ENCODE measurements at places on chromosomes 6 and 20. TPM values are rescaled to one million over a fixed set of nuclear protein-coding genes. Genes with fewer than 3 reads are reported as not detected.

Gene HDGFL1
- total RNA-seq: not detected

- H3K4me3 ChIP-seq: peak overlapping the region; percentile 86
- no peaks in the 10 kb centered on the region for H3K36me3 ChIP-seq
- no peaks in the 10 kb centered on the region for H3K27me3 ChIP-seq
- DNase-seq: no peak
Measured at GRCh38 chr20:37528446-37529213, 954 bp upstream of the BLCAP start.

GRCh38 chr6:101089640-101090039 is 208.5 kb upstream of the ASCC3 start:
- H3K36me3 ChIP-seq: no peaks in the 10 kb centered on the region
- H3K4me1 ChIP-seq: no peaks in the 10 kb centered on the region
- no peak overlapping the region for H3K27ac ChIP-seq
- no peak overlapping the region for H3K4me3 ChIP-seq

GRCh38 chr6:41182069-41183034 is 18.6 kb downstream of the TREML2 start:
- no peak overlapping the region for H3K4me3 ChIP-seq
- H3K27ac ChIP-seq: no peak overlapping the region
- no peaks in the 10 kb centered on the region for H3K27me3 ChIP-seq
- no peaks in the 10 kb centered on the region for H3K36me3 ChIP-seq

GRCh38 chr20:32680544-32681174 is 6.9 kb upstream of the C20orf203 start:
- H3K4me1 ChIP-seq: no peaks in the 10 kb centered on the region
- H3K4me3 ChIP-seq: no peak overlapping the region
- H3K27me3 ChIP-seq: no peaks in the 10 kb centered on the region
- no peak overlapping the region for H3K27ac ChIP-seq
- no peak for DNase-seq

GRCh38 chr6:130381459-130382380 is 15.9 kb downstream of the TMEM200A start:
- H3K36me3 ChIP-seq: no peaks in the 10 kb centered on the region
- H3K27ac ChIP-seq: no peak overlapping the region
- no peak overlapping the region for H3K4me3 ChIP-seq
- H3K27me3 ChIP-seq: no peaks in the 10 kb centered on the region

Data from thyroid gland (tissue), 4 donors.